ENCODE measurements at places on chromosomes 11 and 22.
A peak's percentile ranks its signal among the peaks of the same experiment; 100 is the strongest.

DNA sequence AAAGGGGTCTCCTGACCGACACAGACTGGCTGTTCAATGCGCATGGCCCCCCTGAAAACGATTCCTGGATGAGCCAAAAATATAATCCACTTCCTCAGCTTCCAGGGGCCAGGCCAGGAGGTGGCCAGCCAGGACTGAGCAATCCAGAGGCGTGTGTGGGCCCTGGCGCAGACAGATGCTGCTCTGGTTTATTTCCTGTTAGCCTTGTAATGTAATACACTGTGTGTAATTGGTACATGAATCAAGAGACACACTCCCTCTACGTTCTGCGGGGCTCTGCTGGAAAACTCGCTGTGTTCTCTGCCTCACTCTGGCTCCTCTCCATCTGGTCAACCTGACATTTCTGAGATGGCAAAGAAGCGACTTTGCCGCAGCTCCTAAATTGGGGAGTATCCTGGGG lies 26.3 kb upstream of the ISX start:
- no peak for DNase-seq

GRCh38 chr11:86141727-86142126 lies 72.8 kb upstream of the PICALM start:
- DNase-seq = no peak

DNA sequence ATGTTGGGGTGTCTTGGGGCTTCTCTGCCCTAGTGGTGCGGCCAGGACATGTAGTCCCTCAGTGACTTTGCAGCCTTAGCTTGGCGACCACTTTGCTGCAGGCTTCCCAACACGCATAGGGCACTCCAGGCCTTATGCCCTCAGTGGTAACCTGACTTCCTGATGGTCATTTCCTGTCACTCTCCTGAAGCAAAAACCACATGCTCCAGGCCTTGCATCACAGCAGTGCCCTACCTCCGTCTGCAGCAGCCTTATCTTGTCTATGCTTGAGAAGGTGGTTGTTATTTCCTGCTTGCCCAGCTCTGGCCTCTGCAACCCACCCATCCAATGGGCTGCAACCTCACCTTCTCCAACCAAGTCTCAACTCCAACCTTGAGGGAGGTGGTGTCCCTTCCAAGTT lies 33.4 kb upstream of the PISD start:
- DNase-seq = no peak

DNA sequence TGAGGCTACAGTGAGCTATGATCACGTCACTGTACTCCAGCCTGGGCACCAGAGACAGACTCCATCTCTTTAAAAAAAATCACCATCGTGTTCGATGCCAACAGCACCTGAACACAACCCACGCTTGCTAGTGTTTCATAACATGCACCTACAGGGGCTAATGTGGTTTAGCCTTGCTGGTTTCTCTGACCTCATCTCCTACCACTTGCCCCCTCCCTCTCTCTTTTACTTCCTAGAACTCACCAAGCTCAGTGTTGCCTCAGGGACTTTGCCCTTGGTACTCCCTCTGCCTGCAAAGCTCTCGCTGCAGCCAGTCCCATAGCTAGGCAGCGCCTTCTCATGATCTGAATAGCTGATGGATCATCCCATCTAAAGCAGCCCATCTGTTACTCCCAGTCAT lies 99.8 kb downstream of the FBXO7 start:
- DNase-seq = no peak

DNA sequence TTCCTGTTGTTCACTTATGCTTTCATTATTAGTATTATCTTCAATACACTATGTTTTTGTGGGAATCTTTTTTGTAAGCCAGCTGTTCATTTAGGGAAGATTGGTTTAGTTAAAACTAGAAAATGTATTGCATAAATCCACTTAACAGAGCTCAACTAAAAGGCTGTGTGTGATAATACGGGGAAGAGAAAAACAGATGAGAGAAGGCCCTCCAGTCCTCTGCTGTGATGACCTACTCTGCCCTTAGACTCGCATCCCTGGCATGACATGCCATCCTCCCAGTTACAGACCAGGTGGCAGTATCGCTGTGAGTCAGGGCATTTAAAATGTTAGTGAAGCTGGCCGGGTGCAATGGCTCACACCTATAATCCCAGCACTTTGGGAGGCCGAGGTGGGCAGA lies 173.4 kb upstream of the TTC12 start:
- DNase-seq = no peak

GRCh38 chr22:36689583-36689982 lies 14.0 kb downstream of the CACNG2 start:
- no peak for DNase-seq

DNA sequence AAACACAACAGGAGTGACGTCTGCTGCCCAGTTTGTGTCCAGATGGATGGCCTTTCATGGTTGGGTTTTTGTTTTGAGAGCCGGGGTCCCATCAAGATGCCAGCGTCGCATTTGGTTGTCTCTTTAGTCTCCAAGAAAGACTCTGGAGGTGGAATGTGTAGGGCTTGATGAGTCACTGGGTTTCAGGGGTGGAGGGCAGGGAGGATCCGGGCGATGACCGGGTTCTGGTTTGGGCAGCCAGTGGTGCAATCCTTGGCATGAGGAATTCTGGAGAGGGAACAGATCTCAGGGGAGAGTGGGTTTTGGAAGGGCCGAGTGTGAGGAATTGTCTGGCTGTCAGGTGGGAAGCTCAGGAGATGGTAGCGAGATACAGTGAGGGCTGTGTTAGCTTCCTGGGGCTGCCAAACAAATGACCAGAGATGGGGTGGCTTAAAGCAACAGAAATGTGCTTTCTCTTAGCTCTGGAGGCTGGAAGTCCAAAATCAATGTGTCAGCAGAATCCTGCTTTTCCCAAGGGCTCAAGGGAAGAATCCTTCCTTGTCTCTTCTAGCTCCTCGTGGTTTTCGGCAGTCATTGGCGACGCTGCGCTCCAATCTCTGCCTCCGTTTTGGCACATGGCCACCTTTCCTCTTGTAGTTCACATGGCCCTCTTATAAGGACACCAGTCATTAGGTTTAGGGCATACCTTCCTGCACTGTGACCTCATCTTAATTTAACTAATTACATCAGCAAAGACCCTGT lies 26.4 kb upstream of the PPFIA1 start:
- DNase-seq = no peak

DNA sequence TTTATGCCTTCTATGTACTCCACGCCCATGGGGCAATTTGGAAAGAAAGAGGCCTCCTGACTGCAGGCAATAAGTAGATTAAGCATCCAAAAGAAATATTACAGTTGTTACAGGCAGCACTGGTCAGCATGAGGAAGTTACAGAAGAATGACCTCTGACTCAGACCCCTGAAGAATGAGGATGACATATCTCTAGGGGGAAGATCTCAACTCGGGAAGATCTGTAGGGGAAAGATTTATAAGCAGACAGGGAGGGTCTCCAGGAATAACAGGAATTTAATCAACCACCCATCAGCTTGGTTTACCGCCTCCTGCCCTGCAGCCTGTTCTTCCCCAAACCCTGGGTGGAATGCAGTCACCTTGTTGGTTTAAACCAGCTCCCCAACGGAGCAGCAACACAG lies 58.0 kb downstream of the RCN1 start:
- DNase-seq = no peak

- DNase-seq = peak; percentile 28
These were observed 131.2 kb downstream of the BUD13 start for GRCh38 chr11:116641561-116642045.

GRCh38 chr11:120228794-120229384 lies 11.1 kb upstream of the POU2F3 start:
- DNase-seq = no peak

DNA sequence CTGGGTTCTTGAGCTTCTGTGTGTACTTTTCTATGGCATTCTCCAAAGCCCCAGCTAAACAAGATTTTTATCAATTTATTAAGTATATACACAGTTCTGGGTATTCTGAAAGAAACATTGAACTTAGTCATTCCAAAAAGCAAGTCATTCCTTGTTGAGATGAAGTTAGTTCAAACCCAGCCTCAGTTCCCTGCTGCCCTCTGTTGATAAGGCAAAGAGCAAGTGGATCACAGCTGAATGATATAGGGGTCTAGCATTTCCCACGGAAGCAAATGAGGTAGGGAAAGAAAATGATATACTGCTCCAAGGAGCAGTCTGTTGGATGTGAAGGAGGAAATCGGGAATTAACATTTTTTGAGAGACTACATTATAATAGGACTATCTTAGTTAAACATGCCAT lies 841.8 kb upstream of the TENM4 start:
- no peak for DNase-seq

GRCh38 chr11:104105155-104105554 lies 58.8 kb downstream of the PDGFD start:
- DNase-seq = no peak

DNA sequence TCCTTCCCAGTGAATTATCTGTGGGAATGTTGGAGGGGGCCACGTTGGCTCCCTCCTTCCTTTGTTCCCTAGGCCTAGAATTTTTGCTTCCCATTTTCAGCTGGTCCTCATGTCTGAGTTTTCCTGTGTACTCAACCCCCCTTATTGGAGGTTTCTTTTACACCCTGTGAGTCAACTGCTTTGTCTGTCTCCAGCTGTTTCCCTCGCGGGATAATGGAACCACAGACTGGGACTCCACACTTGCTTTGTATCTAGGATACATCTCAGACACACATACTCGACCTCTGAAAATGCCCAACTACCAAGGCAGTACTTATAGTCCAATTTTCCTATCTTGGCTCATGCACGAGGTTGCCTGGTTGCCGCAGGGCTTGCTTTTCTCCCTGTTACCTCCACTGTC lies 352.7 kb upstream of the MPPED2 start:
- DNase-seq = no peak

DNA sequence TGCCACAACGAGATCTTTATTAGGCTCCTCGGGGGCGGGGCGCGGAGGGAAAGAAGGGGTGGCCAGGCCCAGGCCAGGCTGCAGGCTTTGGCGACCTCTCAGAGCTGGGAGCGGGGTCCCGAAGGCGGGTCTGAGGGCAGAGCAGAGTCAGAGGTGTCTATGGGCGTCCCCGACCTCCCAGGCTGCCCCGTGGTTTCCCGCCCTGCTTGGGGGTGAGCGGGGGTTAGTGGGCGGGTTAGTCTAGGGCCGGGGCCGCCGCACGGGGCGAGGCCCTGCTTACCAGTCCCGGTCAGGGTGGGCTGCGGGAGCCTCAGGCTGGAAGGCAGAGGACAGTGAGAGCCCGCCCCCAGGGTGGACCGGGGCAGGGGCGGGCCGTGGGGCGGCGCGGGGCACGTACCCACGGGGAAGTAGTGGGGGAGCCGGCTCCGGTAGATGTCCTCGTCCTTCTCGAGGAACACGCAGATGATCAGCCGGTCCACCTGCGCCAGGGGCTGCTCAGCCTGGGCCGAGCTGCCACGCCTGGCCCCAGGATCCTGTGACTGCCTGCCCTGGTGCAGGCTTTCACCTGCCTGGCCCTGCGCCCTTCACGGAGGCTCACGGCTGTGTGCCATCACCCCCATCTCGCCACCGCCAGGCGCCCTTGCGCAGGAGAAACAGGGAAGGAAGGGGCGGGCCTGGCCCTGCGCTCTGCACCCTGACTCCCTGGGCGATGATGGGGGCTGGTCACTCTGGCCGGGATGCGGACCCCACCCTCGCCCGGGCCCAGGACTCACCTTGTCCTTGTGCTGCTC lies 12.5 kb downstream of the OTUB1 start:
- no peak for DNase-seq

DNA sequence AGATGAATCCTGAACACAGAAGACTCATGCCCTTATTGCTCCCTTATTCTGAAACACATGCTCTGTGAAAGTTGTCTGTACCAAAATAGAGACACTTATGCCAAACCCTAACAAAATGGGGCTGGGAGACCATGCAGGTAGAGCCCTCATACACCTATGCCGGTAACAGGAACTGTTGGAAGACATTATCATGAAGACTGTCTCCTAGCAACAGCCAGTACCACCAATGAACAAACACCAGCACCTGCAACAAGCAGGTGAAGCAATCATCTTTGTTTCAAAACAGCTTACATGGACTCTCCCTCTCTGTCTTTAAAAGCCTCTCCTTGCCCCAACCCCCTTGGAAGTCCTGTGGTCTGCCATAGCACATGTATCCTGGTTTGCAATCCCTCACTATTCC lies 17.2 kb downstream of the SLC5A4 start:
- no peak for DNase-seq

DNA sequence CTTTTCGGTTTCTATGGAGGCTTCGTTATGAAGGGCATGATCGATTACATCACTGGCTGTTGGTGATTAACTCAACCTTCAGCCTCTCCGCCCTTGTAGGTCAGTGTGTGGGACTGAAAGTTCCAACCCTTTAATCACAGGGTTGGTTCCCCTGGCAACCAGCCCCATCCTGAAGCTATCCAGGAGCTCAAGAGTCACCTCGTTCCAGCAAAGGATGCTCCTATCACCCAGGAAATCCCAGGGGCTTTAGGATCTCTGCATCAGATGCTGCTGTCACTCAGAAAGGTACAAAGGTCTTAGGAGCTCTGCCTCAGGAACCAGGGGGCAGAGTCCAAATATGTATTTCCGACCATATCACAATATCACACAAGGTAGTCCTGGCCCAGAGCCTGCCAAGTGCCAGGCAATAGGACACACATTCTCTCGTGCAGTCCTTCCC lies 123.5 kb upstream of the PARVA start:
- DNase-seq = no peak

DNA sequence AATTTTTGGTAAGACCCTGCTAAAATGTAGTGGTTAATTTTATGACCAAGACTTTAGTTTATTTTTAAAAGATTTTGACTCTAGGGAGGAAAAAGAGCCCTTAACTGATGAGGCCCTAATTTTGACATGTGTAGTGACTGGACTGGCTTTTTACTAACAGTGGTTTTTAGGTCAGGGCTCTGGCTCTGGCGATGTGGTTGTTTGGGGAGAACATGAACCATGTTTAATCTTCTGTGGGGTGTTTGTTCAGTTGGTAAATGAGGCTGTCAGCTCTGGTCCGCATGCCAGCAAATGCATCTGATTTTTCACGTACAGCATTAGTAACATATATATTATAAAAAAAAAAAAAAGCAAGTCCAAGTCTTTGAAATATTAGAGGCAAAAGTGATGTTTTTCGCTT lies 104.3 kb downstream of the EXT2 start:
- DNase-seq = no peak

DNA sequence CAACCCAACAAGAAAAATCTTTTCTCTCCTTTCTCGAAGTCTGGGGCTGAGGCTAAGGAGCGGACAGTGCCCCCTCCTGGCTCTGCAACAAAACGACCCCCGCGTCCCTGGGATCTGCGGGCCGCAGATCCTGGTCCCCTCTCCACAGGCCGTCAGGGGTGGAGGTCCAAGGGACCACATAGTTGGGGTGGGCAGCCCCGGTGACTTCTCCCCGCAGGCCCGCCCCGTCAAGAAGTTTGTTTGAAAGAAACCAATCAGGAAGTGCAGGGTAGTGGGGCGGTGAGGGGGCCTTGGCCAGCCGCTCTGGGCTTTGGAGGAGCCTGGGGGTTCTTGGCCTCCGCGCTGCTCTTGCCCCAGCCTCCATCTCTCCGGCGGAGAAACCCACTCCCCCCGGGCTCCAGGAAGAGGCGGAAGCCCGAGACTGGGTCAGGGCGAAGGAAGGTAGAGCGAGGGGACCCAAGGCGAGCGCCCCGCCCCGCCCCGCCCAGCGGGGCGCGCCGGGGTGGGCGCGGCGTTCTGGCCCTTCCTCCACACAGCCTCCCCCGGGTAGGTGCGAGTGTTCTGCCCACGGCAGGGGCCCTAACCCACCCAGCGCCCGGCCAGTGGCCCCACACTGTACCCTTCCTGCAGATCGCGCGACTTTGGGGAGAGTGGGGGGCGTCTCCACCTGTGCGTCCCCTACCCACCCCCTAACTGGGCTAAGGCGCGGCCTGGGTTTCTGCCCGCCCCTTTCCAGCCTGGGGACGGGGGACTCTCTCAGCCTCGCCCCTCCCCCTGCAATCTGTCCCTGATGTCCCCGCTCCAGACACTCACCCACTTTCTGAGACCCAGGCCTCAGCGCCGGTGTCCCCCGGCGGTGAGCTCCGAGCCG lies 1.3 kb downstream of the TP53I11 start:
- DNase-seq = no peak

Data from NCI-H187 (cell line).